DMS 273 treated with DMSO at 0.1 percent for 48 hours (cell line): ENCODE measurements at places on chromosomes 1 and 21.

DNA sequence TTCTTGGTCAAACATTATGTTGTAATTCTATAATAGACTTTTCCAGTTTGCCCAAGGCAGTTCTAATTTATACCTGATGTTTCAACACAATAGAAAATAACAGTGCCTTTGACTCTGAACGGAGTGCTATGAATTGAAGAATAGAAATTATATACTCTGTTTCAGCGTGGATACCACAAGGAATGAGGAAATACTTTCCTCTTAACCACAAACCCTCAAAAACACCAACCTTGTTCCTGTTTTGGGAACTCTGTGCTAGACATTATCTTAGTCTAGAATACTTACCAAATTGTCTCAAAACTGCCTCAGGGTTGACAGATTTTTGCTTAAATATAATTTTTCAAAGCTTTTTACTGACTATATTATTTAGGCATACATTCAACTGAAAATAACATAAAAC lies 1629.3 kb downstream of the MRPL39 start:
- no peak for DNase-seq

DNA sequence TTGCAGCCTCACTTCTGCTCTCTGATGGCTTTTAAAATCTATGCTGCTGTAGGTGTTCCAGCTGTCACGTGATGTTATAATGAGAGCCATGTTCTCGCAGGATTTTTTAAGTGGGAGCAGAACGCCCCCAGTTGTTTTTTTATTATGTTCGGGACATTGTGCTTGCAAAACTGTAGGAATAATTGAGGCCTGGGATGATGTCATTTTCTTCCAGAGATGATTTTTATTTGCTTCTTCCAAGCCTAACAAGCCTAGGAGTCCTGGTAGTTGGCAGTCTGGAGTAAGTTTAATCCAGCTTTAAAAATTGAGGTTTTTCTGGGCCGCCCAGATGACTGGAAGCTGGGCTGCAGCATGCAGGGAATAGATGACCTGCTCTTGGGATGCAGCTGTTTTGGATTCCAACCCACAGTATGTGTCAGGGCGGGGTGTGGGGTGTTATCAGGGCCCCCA lies 34.6 kb upstream of the CHIT1 start:
- no peak for DNase-seq

DNA sequence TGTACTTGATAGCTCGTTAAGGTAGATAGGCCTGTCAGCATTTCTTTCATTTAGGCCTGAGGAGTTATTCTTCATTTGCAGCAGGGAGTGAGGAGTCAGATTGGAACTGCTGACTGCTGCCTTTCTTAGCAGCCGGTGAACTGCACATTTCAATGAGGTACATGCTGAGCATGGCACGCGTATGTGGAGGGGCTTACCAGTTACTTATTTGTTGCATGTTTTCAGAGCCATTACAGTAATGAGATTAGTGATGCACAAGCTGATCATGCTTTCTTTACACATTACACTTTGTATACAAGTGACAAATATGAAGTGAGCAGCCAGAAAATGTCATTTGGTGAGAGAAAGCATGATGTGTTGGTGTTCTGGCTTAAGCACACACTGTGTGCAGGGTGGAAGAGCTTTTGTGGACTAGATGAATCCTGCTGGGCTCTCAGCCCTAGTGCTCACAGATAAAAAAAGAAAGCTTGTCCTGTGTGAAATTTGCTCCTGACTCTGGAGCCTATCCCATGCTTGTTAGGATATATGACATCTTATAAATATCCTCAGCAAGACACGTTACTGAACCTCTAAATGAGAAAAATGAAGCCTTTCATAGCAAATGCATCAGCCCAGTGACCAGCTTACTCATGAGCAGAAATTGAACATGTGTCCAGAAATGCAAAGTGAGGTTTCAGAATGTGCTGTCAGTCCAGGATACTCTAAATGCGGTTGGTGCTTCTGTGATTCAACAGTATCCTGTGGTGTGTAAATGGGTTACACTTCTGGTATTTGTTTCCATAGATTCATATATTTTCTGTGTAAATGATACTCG lies 574.7 kb upstream of the ADGRL2 start:
- no peak for DNase-seq

DNA sequence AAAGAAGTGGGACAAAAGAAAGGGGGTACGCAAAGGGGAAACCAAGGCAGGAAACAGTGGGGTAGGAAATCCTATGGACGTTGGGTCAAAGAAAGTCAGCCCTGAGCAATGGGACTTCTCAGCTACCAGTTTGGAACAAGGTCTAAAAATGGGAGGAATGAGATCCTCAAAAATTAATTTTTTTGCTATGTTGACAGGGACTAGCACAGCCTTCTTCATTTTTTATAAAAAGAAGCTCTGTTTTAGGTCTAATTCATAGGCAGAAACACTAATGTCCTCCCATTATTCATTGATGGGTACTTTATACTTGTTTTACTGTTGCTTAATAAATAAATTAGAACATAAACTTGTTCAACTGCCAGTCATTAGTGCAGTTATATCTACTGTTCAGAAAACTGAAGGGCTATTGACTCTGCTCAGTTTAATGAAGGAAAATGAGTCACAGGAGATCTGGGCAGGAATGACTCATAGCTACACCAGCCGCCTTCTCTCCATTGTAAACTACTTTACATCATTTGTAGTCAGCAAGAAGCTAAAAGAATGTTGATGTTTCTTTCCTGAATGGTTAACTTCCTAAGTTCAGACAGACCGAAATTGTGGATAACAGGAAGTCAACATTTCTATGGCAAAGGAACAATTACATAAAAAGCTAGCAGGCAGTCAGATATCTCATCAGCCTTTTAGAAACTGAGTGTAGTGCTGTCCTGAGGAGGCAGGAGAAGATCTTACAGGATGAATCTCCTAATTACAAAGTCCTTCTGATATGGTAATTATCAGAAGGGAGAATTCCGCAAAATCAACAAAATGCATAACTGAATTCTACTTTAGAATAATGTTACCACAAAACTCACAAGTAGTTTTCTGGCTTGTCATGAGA lies 356.4 kb upstream of the PKN2 start:
- DNase-seq: no peak
